ENCODE measurements at places on chromosomes 16 and 17.

GRCh38 chr16:57826706-57827625 is 24.7 kb upstream of the KIFC3 start:
- no peak for DNase-seq

- no peak for DNase-seq
These were observed 103.0 kb downstream of the ZFHX3 start for GRCh38 chr16:72944757-72945485.

DNA sequence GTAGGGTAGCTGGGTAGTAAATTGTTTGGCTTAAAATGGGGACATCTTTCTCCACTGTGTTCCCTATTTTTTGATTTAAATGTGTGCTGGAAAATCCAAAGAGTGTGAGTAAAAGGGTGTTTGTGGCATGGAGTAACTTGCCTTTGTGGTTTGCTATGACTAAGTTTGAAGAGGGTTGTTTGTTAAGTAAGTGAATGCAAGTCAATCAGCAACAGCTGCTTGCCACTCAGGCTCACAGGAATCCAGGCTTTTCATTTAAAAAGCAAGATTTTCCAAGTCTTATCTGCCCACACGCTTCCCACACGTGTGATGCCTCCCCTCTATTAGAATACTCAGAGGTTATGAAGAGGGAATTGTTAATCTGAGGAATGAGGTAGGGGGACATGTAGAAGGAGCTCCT is 847.7 kb upstream of the RBFOX1 start:
- no peak for DNase-seq

DNA sequence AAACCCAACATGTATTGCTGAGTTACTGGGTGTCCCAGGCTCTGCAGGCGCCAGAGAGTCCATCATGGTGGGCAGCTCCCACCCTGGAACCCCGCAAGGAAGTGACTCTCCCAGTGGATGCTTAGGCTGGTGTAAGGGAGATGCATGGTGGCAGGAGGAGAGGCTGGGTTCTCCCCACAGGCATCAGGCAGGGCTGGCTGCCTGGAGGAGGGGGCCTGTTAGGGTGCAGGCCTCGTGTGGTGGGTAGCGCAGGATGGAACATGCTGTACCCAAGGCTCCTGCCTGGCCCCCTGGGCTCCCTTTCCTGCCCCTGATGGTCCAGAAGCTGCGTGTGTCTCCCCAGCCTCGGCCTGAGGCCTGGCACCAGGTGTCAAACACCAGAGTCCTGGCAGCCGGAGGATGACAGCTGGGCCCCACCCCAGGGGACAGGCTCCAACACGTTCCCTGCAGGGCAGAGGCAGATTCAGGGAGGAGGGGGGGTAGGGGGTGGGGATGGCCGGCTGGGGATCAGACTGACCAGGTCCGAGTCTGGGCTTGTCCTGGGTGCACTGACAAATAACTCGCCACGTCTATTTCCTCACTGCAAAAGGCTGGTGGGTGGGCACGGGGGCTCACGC is 40.2 kb upstream of the CIBAR2 start:
- DNase-seq, result no peak
